ENCODE measurements at places on chromosomes 16 and 17.

DNA sequence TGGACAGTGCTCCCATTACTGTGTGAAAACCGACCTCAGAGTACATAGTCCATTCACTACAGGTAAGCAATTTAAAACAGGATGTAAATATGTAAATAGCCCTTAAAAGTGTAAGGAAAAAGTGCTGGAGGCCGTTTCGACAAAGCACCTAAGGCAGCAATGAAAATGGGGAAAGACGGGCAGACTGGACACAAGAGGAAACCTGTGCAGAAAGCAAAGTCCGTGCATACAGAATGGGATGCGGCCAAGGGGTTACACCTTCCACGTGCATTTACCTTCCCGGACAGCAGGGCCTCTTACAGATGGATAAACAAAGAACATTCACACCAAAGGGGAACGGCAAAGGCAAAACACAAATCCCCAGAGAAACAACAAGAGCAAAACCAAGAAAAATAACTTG is 32.0 kb downstream of the LMF1 start:
- no peak for DNase-seq

- DNase-seq, result no peak
These were observed 51.0 kb upstream of the TOX3 start for GRCh38 chr16:52597772-52598483.

- no peak for DNase-seq
These were observed 4.3 kb downstream of the GDE1 start for GRCh38 chr16:19517424-19518089.

- no peak for DNase-seq
These were observed 65.8 kb downstream of the TBX4 start for GRCh38 chr17:61517843-61518606.

GRCh38 chr17:48555258-48556228 is 10.6 kb upstream of the HOXB2 start:
- no peak for DNase-seq

GRCh38 chr17:74419928-74420411 is 11.9 kb upstream of the GPRC5C start:
- DNase-seq, result no peak

- DNase-seq, result no peak
These were observed 278.4 kb upstream of the FOXF1 start for GRCh38 chr16:86231996-86232350.

- DNase-seq, result no peak
These were observed 265.2 kb downstream of the XYLT1 start for GRCh38 chr16:17205279-17206211.

GRCh38 chr16:1614456-1615102 is 2.4 kb downstream of the CRAMP1 start:
- DNase-seq, result no peak

- DNase-seq, result no peak
These were observed 19.7 kb downstream of the CDC42EP4 start for GRCh38 chr17:73292031-73292531.

DNA sequence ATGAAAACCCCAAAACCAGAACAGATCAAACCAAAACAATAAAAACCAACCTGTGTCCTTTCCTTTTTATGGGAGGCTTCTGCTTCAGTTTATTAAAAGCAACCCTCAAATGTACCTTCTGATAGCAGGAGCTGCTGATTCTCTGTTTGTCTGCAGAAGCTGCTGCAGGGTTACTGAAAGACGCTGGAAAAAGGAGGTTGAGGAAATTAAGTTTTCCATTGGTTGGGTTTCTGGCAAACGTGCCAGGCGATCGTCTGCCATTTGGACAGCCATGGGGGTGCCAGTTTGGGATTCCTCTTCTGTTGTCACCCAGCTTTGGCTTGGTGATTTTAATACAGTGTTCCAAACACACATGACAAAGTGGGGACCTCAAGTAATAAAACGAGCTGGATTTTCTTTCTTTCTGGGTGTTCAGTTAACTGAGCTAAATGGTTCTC is 185.4 kb upstream of the ZFHX3 start:
- no peak for DNase-seq

DNA sequence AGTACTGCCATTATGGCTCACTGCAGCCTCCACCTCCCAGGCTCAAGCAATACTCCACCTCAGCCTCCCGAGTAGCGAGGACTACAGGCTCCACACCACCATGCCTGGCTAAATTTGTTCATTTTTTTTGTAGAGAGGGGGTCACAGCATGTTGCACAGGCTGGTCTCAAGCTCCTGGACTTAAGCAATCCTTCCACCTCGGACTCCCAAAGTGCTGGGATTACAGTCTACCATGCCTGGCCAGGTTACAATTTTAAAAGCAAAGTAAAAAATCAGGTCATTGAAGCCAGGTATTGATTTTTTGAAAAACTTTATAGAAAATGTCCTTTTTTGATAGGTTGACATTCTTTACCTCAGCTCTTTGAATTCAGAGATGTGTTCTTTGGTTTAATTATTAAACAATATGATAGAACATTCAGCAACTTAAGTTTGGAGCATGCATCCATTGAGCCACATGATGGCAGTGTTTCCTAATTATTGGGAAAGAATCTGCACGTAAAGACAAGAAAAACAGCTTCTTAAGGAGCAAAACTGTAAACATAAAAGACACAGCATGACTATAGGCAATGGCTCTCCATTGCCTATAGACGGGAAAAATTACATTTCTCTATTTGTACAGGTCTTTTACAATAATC is 1.7 kb upstream of the SLC16A11 start:
- no peak for DNase-seq

- no peak for DNase-seq
These were observed 74.9 kb upstream of the BCAR1 start for GRCh38 chr16:75326333-75326732.

GRCh38 chr16:82628088-82628423 is 1.3 kb downstream of the CDH13 start:
- DNase-seq, result no peak

DNA sequence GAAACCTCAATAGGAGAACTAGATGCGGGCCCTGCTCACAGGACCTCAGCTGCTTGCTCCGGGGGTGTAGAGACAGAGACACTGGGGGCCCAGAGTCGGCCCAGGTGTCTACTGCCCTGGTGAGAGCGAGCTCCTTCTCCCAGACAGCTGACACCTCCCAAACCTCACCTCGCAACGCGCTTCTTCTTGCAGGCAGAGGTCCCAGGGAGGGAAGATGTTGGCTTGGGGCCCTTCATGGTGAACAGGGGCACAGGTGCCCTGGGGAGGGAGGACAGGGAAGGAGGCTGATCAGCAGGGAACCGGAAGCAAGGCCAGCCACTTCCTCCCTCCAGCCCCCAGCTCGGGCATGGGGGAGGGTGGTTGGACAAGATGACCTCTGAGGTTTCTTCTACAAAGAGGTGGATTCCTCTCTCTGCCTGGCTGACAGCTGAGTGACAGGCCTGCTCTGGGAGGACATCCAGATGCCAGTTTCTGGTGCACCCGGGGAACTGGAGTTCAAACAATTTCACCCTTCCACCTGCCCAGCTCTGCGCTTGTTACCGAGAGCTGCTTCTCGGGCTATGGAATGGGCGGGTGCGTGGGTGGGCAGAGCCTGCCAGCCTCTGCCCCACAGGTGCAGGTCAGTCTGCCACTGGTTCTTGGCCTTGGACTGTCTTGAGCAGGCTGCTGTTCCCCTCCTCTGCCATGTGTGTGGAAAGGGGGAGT is 11.7 kb upstream of the GFAP start:
- DNase-seq, result no peak

DNA sequence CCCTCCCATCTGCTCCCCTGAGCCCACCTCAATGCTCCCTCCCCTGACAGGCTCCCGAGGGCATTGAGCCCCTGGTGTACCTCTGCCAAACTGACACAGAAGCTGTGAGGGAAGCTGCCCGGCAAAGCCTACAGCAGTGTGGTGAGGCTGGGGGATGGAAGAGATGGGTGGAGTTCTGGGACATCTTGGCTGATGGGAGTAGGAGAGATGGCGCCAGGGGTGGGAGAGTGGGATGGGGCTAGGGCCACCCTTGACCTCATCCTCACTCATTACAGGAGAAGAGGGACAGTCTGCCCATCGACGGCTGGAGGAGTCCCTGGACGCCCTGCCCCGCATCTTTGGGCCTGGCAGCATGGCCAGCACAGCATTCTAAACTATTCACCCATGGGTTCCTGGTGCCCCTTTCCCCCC is 16.2 kb upstream of the CTCF start:
- DNase-seq, result no peak

DNA sequence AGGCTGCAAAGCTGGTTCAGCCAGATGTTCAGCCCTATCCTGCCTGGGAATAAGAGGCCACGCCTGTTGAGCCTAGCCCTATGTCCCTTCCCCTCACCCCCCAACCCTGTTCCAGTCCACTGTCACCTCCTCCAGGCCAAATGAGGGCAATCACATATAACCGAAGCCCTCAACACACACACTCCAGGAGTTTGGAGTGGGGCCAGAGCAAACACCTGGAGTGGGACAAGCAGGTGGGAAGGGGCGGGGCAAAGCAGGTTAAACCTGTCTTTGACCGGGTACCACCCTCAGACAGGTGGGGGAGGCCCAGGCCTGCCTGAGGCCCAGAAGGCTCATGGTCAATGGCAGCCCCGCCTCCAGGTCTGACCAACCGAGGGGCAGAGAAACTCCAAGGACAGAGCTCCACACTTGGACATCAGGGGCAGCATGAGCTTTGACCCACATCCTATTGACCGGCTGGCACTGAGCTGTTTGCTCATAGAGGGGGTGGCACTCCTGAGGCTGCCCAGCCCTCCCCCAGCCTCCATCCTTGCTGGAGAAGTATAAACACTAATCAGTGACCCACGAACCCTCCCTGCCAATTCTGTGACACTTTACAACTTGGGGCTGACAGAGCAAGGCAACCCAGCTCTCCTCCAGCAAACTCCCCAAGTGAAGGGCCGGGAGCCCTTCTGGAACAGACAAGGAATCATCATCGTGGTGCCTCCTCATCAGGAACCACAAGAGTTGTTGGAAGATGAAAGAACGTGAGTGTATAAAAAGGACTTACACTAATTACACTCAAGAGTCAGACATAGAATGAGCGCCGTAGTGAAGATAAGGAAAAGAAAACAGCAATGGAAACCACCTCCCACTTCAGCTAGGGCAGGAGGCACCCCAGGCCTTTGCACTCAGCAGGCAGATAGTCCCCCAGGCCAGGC is 1.5 kb downstream of the ESRP2 start:
- no peak for DNase-seq

DNA sequence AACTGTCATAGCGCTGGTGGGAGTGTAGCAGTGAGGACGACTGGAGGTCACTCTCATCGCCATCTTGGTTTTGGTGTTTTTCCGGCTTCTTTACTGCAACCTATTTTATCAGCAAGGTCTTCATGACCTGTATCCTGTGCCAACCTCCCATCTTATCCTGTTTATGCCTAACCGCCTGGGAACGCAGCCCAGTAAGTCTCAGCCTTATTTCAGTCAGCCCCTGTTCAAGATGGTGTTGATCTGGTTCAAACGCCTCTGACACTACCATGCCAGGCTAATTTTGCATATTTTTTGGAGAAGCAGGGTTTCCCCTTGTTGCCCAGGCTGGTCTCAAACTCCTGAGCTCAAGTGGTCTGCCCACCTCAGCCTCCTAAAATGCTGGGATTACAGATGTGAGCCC is 179.8 kb upstream of the HSBP1 start:
- no peak for DNase-seq
